Muscle of back (tissue), 13 donors: ENCODE measurements at places on chromosomes 5 and 9. TPM values are rescaled to one million over a fixed set of nuclear protein-coding genes. Genes with fewer than 3 reads are reported as not detected.

- no peak for DNase-seq
Measured at GRCh38 chr9:132350861-132351315, 3.9 kb downstream of the SETX start.

DNA sequence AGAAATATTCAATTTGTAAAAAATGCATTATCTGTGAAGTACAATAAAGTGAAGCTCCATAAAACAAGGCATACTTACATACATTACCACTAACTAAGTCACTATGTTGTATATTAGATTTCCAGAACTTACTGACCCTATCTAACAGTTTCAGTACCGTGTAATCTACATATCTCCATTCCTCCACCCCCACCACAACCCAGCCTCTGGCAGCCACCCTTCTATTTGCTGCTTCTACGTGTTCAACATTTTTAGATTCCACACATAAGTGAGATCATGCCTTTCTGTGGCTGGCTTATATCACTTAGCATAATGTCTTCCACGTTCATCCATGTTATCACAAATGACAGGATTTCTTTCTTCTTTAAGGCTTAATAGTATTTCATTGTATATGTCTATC, 15.1 kb upstream of the HSDL2 start:
- no peak for DNase-seq

DNA sequence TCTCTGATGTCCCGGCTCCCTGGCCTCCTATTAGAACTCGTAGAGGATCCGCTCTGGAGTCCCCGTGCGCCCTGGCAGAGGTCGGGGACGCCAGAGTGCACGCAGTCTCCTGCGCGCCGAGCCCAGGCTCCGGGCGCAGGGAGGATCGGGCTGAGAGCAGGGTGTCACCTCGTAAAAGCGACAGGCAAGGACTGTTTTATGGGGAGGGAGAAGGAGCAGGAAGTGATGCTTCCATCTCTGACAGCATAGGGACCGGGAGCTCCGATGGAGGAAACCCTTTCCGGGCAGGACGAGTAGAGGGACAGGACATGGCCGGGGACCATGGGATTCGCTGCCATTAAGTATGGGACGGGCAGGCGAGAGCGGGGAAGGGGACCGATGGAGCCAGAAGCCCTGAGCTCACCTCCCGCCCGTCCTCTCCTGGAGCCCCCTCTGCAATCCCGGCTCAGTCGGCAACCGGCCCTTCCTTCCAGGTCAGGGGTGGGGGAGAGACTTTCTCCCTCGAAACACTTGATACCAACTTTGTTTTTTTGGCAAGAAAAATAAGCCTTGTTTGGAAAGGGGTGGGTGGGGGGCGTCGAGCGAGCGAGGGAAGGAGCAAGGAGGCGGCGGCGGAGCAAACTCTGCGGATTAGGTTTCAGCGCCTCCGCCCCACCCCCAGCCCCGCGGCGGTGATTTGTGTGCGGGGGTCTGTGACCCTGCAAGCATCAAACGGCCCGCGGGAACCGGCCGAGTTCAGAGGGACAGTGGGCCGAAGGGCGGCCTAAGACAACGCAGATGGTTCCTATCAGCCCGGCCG, 12.6 kb downstream of the LMX1B start:
- peak; percentile 73 for DNase-seq

DNA sequence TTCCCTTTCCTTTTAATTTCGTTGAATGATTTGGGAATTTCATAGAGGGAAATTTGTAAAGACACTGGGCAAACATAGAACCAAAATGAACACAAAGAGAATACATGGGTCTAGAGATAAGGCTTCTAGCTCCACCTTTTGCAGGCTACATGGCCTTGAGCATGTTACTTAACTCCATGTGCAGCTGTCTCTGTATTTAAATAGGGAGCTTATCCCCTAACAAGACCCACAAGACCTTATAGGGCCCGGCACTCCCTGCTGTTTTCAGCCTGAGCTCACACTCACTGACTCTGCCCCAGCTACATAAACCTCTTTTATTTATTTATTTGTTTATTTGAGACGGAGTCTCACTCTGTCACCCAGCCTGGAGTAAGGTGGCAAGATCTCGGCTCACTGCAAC, 30.6 kb upstream of the TLE1 start:
- DNase-seq: peak; percentile 32

DNA sequence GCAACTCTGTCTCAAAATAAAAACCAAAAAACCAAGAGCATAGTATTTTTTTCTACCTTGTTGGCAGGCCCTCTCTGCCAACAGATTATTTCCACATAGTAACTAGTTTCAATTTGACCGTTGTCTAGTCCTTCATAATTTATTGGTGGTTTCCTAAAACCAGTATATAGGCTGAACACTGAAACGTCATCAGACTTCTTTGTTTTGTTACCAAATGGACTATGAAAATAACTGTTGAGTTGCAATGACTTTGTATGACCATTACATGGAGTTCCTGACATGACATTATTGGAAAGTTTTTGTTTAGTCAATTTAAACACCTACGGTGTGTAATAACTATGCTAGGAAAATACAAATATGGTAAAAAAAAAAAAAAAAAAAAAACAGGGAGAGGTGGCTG, 1.7 kb downstream of the AGGF1 start:
- no peak for DNase-seq

GRCh38 chr5:159100025-159100781, 487 bp upstream of the EBF1 start:
- DNase-seq: peak; percentile 97

DNA sequence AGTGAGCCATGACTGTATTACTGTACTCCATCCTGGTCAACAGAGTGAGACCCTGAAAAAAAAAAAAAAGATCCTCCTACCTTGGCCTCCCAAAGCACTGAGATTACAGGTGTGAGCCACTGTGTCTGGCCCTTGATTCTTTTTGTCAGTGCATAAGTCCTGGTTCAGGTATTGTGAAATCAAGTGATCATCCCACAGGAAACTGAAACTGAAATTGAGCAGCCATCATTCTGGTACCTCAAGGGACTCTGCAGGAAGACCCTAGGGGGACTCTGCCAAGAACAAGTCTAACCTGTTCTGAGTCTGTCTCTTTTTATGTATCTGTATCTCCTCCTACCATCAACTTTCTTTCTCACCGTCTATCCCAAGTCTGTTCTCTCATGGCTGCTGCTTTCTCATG, 1.9 kb upstream of the DCAF10 start:
- no peak for DNase-seq

DNA sequence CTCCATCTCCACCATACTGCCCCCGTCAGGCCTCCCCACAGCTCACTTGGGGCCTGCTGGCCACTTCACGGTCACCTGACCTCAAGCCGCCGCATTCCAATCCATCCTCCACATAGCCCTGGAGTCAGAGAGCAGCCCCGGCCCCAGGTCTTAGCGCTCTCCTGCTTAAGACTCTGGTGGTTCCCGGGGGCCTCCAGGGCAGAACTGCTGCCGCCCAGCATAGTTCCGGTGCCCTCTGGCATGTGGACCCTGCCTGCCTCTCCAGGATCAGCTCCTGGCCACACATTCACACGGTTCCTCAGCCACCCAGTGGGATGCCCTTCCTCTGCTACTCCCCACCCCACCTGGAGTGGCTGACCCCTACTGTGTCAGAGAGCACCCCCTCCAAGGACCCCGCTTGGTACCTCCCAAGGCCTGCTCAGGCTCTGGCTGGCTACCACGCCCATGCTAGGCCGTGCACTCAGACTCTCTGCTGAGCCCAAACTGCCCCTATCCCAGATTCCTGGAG, 8.7 kb downstream of the PHYKPL start:
- DNase-seq: no peak

DNA sequence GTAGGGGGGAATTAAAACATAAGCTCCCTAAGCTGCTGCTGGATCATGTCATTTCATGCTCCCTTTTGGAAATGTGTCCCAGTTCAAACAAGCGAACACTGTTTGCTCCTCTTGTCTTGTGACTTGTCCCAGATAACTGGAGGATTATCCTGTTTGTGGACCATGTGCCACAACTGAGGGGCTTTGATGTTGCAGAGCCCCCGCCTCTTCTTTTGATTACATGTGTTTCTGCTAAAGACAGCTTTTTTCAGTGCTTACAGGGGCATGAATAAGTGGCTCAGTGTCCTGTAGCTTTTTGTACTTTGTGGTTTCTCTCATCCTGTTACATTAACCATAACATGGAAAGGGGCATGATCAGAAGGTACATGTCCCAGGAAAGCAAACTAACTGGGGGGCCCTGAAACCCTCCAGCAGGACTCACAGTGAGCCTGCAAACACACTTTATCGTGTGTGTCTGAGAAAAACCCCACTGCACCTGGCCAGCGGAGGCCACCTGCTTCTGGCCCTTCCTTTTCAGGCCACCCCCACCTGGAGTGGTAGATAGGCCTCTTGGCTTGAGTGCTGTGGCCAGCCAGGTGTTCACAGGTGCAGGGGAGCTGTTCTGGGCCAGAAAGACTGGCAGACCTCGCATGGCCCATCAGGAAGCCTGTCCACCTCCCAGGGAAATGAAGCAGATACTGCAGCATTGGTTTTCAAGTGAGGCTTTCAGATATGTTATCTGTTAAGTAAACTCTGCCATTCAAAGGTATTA, 285.6 kb downstream of the FANCC start:
- DNase-seq: no peak

DNA sequence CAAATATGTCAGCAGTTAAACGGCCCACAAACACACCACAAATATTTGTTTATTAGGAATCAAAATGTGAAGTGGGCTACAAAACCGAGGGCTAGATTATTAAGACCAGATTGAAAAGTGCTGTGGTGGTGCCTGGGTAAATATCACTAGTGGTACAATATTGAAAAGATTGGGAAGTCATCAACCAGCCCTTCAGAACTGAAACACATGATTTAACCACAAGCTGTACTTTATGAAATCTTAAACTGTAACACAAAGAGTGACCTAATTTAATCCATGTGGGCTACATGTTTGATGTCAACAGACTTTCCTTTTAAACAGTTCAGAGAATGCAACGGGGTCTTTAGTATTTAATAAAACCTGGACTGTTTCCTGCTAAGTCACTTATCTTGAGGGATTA, 182.3 kb downstream of the SPATA31D1 start:
- DNase-seq: no peak

- no peak for DNase-seq
Measured at GRCh38 chr5:37869216-37869615, 29.4 kb upstream of the GDNF start.

GRCh38 chr9:98742325-98743280, 33.9 kb upstream of the GABBR2 start:
- DNase-seq: no peak

- no peak for DNase-seq
Measured at GRCh38 chr5:42908086-42908485, 96.4 kb upstream of the SELENOP start.

- DNase-seq: no peak
Measured at GRCh38 chr5:68555907-68556681, 340.5 kb downstream of the PIK3R1 start.

DNA sequence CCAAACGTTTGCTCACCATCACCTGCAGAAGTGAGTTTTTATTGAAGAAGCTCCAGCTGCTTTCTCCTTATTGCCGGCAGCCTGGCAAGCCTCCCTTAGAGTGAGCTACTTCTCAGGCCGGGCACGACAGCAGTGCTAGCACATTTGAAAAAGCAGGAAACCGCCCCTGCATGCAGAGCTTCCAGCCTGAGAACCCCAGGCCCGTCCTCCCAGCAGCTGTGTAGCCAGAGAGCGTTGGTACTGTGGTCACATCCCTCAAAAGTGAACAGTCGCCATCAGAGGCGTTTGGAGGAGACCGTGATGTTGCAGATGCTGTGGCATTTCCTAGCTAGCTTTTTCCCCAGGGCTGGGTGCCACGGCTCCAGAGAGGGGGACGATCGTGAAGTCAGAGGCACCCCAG, 23.5 kb downstream of the SLC25A25 start:
- DNase-seq: no peak

- DNase-seq: peak; percentile 56
Measured at GRCh38 chr5:32202394-32202793, 28.3 kb upstream of the GOLPH3 start.

- DNase-seq: no peak
Measured at GRCh38 chr5:105587963-105588662, 2025.5 kb upstream of the NUDT12 start.

DNA sequence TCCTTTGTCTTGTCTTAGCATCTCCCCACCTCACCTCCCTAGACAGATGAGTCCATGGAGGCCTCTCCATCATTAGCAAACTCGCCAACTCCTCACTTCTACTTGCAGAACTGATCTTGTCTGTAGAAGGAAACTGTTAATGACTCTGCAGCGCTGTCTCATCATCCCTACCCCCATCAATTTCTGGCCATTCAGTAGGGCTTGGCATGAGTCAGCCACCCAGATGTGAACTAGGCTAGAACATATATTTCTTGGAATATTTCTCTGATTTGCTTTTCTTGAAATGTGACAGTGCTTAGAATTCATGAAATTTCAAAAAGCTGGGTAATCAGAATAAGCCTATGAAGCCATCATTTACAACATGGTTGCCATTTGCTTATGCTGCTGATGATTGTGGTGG, 1125.0 kb upstream of the DMAC1 start:
- no peak for DNase-seq

DNA sequence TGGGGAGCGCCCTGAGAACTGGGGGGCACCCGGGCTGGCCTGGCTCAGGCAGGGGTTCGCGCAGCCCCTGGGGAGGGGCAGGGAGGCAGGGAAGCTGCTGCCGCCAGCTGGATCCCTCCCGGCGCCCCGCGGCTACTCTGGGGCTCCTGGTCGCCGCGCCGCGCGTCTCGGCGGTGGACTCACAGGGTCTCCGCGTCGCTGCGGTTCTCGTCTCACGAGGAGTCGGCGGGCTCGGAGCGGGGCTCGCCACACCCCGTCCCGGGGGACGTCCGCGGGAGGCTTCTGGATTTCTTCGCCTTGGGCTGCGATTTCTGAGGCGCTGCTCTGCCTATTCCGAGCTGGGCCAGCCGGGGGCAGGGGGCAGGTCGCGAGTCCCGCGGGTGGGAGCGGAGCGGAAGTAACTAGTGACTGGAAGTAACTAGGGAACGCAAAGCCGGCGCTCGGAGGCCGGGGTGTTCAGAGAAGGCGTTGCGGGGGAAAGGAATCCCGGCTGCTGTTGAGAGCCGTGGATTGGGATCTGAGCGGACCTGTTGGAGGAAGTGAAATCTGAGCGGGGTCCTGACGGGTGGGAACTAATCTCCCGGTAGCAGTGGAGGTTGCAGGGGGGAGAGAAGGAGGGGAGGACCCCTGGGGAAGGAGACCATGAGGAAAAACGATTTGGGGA, 511 bp downstream of the CYSTM1 start:
- peak; percentile 68 for DNase-seq

DNA sequence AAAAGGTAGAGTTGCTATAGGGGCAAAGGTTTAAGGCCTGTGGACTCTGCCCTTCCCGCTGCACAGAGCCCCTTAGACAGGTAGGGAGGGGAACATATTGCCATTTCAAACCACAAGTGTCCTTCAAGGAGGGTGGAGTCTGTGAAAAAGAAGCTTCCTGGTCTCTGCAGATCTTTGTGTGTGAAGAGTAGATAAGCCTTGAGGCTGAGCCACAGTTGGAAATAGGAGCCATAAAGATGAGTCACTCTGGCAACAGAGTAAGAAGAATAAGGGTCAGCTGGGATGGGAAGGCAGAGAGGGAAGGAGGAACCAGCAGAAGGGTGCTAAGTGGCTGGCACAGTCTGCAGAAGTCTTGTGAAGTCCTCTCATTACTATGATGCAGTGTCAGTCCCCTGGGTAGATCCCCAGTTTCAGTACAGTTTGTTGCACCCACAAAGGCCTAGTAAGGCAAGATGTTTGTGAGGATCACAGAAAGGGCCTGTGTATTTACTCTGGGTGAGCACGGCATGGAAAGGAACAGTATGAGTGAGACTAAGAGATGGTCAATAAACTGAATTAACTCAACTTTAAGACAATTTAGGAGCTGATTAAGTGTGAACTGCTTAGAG, 18.1 kb downstream of the GRXCR2 start:
- peak; percentile 42 for DNase-seq

LCN15 gene
- polyA plus RNA-seq: 0.50 TPM

TERT gene
- not detected for polyA plus RNA-seq

CCDC180 gene
- 4.4 TPM for polyA plus RNA-seq

GCNT4 gene
- polyA plus RNA-seq: 0.09 TPM

FOXD4L5 gene
- 0.39 TPM for polyA plus RNA-seq

OR1L4 gene
- not detected for polyA plus RNA-seq

IFNA2 gene
- not detected for polyA plus RNA-seq
